NCI-H187 (cell line): ENCODE measurements at places on chromosomes 2 and 18.

DNA sequence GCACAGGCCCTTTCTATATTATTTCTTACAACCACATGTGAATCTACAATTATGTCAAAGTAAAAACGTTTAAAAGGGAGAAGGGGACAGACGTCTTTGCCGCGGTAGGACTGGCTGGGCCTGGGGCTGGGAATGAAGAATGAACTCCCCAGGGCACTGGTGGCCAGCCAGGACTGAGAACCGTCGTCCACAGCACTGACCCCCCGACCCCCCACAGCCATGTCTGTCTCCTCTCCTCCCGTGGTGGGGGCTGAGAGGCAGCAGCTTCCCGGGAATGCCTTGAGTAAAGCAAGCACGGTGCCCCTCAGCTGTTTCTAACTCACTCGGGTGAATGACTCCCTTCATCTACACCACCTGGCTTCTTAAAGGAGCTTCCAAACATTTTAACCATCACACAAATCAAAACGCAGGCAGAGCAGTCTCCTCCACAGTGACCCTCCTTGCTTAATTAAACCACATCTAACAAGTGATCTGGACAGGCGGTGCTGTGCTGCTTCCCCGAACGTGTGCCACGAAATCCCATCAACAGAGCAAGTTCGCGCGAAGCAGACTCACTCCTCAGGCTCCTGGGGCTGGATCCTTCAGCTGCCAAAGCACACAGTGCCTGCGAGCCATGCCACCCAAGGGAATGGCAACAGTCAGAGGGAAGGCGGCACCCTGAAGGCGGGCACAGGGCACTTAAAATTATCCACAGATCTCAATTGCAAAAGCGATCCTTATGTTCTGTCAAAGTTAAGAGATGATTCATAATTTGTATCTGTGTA, 217.7 kb downstream of the EIPR1 start:
- no peak for DNase-seq

- no peak for DNase-seq
Measured at GRCh38 chr2:126890136-126890510, 8.6 kb upstream of the TEX51 start.

GRCh38 chr2:19125901-19126680, 232.3 kb downstream of the OSR1 start:
- no peak for DNase-seq

GRCh38 chr2:231376857-231377256, 18.7 kb upstream of the B3GNT7 start:
- no peak for DNase-seq

DNA sequence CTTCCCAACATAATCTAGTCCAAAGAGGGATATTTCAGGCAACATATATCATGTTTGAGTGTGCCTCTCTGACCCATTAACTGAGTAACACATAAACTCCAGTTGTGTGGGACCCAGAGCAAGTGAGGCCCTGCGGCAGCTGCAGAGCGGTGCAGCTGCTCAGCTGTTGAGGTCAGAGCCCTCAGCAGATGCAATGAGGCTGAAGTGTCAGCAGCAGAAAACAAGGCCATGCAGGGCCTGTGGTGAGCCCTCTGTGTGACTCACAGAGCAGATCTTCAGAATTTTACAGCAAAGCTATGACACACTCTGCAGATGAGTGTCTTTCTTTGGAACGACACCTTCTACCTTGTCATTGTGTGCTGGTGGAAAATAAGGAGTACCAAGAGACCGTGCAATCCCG, 168.5 kb downstream of the CBLN2 start:
- no peak for DNase-seq

DNA sequence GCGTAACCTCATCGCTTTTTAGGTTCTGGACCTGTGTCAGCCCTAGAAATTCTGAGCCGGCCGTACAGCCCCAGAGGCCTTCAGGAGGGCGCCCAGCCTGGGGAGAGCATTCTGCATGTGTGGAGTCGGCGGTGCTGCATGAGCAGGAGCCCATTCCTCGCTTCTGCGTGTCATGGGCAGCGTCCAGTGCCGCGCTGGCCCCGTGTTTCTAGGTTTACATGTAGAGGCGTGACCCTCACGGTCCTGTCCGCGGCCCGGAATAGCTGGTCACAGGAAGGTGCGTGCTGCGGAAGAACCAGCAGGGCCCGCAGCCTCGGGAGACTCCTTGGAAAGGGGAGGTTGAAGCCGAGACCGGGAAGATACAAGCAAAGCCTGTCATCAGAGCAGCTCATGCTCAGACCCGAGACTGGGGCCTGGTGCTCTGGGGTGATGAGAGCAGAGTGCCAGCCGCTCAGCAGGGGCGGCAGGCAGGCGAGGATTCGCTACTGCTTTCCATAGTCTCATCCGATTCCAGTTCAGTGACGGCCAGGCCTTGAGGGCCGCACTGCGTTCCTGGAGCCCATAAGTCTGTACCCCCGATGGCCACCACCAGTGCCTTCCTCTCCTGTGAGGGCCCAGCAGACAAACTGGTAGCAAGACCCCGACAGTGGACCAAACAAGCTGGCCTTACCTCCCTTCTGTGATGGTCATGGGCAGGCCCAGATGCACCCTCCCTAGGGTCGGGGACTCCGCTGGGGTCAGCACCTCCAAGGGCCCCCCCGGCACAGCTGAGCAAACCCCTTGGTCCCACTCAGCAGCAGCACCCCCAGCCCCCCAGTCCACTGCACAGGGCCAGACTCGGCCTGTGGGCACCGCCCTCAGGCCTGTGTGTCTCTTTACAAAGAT, 15.6 kb upstream of the NFATC1 start:
- no peak for DNase-seq

DNA sequence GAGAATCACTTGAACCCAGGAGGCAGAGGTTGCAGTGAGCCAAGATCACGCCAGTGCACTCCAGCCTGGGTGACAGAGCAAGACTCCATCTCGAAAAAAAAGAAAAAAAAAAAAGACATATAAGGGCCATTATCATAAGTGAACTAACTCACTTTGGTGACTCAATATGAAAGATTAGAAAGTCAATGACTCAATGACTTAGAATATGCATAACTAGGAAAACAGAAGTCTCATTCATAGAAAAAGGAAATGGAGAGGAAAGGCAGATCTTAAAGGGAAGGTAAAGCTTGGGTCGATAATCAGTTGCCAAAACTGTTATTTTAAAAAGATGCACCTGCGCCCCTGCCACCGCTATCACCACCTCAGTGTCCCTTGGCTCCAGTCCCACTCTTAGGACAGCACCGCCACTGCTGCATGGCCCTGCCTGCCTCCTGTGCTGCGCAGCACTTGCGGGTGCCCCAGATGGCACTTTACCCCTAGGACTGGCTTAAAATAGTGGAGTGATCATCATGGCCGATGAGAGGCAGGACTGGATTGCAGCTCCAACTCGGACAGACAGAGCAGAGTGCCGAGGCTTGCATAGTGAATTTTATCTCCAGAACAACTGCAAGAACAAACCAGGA, 54.7 kb downstream of the INO80D start:
- DNase-seq = no peak

GRCh38 chr2:128596396-128597120, 277.9 kb upstream of the HS6ST1 start:
- DNase-seq = no peak

DNA sequence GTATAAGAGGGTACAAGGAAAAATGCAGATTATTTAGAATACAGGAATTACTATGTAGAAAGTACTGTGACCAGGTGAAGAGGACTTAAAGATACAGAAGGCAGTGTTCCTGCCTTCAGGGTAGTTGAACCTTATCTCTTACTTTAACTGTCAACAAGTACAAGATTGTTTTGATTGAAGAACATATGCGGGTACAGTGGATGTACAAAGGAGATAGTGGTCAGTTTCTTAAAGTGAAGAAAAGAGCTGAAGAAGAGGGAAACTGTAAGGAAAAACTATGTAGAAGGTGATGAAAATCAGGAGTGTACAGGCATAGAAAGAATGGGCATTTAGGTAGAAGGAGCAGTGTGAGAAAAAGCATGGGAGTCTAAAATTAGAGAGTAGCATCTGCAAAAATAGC, 2.2 kb downstream of the RALBP1 start:
- DNase-seq = no peak

DNA sequence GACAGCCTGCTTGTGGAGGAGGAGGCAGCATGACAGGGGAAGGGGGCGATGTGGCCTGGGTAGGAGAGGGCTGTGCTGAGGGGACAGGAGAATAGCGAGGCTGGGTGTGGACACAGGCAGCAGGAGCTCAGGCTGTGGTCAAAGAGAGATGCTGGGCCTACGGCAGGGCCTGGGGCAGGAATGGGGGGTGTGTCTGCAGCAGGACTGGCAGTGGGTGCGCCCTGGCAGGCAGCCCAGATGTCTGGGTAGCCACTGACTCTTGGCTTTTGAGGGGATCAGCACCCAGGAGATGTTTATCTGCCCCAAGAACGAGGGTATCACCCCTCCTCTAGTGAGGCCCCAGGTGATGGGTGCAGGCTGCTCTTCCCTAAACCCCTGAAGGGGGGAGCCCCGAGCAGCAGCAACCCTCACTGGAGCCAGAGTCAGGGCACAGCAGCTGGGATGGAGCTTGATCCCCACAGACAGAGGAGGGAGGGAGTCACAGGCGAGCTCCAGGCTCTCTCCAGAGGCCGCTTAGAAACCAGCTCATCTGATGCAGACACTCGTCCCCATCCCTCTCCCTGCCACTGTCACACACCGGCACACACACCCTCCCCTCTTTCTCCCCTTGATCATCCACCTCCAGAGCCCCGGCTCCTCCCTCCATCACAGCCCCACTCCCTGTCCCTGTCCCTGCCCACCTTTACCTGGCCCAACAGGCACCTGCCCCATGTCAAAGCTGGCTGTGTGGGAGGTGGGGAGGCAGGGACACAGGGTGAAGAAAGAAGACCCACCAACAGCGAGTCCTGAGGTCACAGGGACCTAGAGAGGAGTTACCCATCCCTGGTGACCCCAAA, 29.8 kb upstream of the TNS1 start:
- no peak for DNase-seq

- DNase-seq = no peak
Measured at GRCh38 chr2:145324748-145325147, 804.8 kb upstream of the ZEB2 start.

- no peak for DNase-seq
Measured at GRCh38 chr2:58620093-58620492, 379.0 kb upstream of the FANCL start.

- no peak for DNase-seq
Measured at GRCh38 chr2:7891312-7891711, 790.5 kb upstream of the ID2 start.

GRCh38 chr2:60070736-60071489, 482.5 kb downstream of the BCL11A start:
- DNase-seq = no peak

GRCh38 chr2:9266711-9267110, 60.1 kb downstream of the ASAP2 start:
- DNase-seq = no peak

- no peak for DNase-seq
Measured at GRCh38 chr2:149084924-149085795, 46.7 kb downstream of the LYPD6B start.

DNA sequence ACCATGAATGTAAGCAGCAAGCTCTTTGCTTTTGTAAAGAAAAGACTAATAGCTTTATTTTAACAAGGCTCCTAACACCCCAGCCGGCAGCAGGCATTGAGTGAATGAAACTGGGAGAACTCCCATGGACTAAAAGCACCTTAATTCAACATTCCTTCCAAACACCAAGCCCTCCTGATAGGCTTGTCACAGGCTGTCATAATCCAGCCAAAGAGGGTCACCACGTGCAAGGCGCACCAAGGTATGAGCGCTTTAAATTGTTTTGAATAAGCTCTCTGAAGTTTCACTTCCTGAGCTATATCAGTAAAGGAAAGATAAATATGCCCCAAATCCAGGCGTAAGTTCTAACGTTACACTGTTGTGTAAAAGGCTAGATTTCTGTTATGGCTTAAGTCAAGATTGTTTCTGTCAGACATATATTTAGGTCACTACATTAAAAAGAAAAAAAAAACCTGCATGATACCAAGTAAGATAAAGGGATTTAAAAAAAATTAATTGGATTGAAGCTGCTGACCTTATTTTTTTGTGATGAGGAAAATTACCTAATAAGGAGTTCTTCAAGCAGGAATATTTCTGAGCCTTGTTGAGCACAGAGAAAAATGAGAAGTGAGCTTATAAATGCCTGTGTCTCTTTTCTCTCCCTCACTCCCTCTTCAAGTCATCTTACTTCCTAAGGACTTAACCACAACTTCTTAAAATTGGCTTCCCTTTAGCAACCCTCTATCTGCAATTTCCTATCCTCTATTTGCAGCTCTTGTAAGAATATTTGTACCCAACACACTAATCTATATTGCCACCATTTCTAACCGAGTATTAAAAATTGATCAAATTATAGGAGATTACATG, 136.1 kb upstream of the NRP2 start:
- DNase-seq = no peak

DNA sequence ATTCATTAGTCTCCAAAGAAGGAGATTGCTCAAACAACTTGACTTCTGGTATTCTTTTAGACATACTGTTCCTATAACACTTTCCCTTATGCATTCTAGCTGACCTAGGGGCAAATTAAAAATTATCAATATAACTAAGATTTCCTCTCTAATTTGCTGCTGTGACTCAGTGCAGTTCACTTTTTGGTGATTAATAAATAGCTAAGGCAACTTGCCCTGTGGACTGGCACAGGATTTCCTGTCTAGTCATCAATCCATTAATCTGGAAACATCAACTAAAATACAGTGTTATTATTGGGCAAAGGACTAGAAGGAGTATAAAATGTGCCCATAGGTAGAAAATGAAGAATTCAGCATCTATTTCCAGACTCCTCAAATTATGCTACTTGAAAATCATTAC, 83.5 kb upstream of the SERPINE2 start:
- DNase-seq = no peak

- DNase-seq = no peak
Measured at GRCh38 chr2:151251012-151251411, 10.7 kb downstream of the RBM43 start.

- no peak for DNase-seq
Measured at GRCh38 chr18:63240531-63241316, 78.8 kb downstream of the BCL2 start.
